Foreskin fibroblast (primary cell): ENCODE measurements at places on chromosomes 4 and X.

DNA sequence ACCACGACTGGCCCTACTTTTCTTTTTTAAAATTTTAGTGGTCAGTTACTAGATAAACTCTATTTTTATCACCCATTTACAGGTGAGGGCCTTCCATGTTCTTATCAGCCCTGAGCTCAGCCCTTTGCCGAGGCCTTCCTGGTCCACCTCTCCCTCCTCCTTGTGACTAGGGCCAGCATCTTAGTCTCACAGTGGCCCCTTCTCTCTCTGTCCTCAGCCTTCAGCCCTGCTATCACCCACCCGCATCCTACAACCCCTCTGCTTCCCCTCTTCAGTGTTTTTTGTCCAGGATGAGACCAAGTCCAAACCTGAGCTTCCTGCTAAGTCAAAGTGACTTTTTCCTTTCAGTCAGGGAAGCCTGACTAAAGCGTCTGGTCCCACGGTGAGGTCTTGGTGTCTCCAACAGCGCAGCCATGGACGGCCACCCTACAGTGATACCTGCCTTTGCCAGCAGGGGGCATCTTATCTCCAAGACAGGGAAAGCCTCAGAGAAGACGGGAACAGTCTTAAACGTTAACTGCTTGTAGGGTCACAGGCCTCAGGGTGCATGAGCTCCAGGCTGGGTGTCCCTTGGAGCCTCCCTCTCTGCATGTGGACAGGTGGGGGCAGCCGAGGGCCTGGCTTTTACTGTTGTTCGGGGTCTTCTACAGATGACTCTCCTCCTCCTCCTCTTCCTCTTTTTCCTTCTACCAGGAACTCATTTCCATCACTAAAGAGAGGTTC, 11.7 kb upstream of the GAGE10 start:
- no peak for DNase-seq

- DNase-seq, result no peak
These were observed 381.6 kb downstream of the STIM2 start for GRCh38 chr4:27242217-27242616.

- DNase-seq, result no peak
These were observed 405.0 kb downstream of the BCOR start for GRCh38 chrX:39692796-39693195.

- DNase-seq, result no peak
These were observed 161.8 kb upstream of the MAP3K15 start for GRCh38 chrX:19677121-19677520.

DNA sequence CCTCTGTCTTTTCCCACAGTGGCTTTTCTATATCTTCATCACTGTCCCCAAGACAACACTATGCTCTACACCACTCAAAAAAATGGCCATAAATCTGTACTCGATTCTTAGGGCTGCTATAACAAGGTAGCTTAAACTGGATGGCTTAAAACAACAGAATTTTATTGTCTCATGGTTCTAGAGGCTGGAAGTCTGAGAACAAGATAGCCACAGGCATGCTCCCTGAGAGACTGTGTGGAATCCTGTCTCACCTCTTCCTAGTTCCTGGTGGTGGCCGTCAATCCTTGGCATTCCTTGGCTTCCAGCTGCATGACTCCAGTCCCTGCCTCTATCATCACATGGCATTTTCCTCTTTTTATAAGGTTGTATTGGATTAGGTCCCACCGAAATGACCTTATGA, 70.7 kb upstream of the DCLK2 start:
- peak; percentile 46 for DNase-seq

- DNase-seq, result peak; percentile 31
These were observed 261.6 kb downstream of the ANK2 start for GRCh38 chr4:113311047-113311446.

DNA sequence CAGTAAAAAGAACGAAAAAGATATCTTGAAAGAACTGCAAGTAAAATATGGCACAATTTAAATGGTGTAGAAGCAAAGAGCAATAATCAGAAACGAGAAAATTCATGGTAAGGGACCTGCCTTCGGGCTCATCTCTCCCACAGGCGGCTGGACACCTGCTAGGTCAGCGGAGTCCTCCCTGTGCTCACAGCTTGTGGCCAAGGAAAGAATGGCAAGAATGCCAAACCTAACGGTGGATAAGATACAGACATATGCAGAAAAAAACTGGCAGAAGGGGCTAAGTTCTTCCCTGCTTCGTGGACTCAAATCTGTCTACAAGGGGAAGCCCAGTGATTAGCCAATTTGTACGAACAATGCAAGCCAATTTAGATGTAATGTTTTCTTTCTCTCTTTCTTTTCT, 152.1 kb upstream of the VCX start:
- no peak for DNase-seq

- no peak for DNase-seq
These were observed 483.6 kb downstream of the BCOR start for GRCh38 chrX:39613997-39614679.

GRCh38 chr4:118826723-118827444, 9.0 kb downstream of the SEC24D start:
- no peak for DNase-seq

DNA sequence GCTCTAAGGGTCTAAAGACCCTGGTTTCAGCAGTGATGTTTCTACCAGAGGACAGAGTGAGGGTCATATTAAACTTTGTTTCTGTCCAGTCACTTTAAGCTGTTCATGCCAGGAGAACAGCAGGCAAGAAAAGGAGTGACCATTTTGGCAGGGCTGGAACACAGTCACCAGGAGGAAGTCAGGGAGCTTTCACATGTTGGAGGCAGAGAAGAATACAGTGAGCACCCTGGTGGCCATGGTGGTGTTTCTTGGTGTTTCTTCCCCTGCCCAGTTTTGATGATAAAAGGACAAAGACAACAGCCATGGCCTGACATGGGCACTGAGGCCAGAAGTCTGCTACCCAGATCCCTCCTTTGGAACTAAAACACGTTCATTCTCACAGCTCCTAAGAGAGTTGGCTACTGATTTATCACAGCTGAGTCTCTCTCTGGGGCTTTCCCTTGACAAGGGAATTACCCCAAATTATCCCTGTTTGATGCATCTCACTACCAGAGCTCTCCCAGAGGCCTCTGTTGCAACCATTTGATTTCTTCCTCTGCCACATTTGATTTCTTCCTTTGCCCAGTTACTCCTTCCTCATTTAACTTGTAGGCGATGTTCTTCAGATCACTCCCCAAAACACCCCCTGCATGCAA, 106.4 kb upstream of the NWD2 start:
- DNase-seq, result no peak

- no peak for DNase-seq
These were observed 19.9 kb upstream of the TMSB4X start for GRCh38 chrX:12954981-12955380.

DNA sequence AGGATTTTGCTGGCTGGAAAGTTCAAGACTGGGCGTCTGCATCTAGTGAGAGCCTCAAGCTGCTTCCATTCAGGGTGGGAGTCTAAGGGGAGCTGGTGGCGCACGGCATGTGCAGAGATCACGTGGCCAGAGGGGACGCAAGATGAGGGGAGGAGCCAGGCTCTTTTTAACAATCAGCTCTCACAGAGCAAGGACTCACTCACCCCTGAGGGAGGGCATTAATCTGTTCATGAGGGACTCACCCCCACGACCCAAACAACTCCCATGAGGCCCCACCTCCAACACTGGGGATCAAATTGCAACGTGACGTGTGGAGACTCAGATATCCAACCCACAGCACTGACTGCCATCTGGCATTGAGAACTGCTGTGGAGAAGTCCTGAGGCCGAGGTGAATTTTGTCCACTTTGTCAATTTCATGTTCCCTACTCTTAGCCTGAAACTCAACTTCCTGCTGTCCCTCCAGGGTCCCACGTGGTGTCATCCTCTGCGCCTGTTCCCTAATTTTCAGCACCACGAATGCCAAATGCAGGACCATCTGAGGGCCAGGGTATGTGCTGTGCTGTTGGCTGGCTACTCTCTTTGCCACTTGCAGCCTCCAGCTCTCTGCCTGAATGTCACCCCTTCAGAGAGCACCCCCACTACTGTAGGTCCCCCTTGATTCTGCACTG, 5.6 kb downstream of the ZFP92 start:
- peak; percentile 10 for DNase-seq

- no peak for DNase-seq
These were observed 2.4 kb upstream of the EGF start for GRCh38 chr4:109910256-109910655.

DNA sequence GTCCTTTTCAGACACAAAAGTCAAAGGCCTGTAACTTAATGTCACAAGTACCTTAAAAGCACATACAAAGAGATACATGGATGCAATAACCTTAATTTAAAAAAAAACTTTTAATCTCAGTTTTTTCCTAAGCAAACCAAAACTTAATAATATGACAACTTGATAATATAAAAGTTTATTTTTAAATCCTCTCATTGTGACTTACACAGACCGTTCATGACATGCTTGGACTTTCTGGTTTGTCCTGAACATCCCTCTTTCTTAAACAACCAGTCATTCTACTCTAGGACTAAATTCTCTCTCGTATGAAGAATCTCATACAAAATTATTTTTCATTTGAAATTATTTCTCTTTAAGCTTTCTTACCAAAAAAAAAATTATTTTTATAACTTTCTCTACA, 43.1 kb upstream of the CYP2U1 start:
- no peak for DNase-seq

- no peak for DNase-seq
These were observed 228.7 kb downstream of the PRDM5 start for GRCh38 chr4:120693816-120694215.

- DNase-seq, result no peak
These were observed 398.2 kb upstream of the LCORL start for GRCh38 chr4:18419780-18420179.

GRCh38 chrX:15607067-15607466, 6.3 kb upstream of the ACE2 start:
- no peak for DNase-seq

- DNase-seq, result no peak
These were observed 9.5 kb downstream of the IGSF1 start for GRCh38 chrX:131279617-131280016.

DNA sequence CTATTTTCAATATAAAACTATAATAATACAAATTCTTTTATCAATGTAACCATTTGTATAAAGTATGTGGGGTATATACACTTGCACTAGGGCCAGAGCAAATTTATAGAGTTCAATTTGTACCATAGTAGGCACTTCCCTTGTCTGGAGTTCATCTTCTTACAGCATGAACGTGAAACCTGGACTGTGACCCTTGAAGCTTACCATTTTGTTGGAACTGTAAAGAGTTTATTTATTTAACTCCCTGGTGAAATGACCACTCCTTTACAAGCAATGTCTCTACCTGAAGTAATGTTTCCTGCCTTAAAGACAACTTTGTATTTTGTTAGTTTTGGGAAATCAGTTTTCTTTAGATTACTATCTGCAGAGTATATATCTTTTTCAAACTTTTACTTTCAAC, 188.2 kb downstream of the ARAP2 start:
- no peak for DNase-seq

- no peak for DNase-seq
These were observed 32.9 kb upstream of the GPR78 start for GRCh38 chr4:8547108-8547911.

GRCh38 chr4:143531380-143531779, 17.9 kb downstream of the SMARCA5 start:
- peak; percentile 29 for DNase-seq

DNA sequence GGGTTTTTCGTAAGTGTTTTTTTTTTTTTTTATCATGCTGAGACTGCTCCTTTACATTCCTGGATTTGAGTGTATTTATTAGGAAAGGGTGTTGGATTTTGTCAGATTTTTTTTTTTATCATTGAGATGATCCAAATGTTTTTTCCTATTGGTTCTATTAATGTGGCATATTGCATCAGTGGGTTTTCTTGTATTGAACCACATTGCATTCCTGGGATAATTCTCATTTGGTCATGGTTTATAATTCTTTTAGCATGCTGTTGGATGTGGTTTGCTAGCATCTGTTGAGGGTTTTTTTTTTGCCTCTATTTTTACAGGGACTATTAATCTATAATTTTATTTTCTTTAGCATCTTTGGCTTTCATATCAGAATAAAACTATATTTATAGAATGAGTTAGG, 28.8 kb downstream of the COL4A5 start:
- peak; percentile 63 for DNase-seq

GRCh38 chr4:8830056-8830455, 41.6 kb downstream of the HMX1 start:
- no peak for DNase-seq

GRCh38 chr4:22877486-22878052, 184.8 kb downstream of the GBA3 start:
- no peak for DNase-seq

- DNase-seq, result peak; percentile 8
These were observed 46.5 kb upstream of the FAT4 start for GRCh38 chr4:125268068-125268755.

DNA sequence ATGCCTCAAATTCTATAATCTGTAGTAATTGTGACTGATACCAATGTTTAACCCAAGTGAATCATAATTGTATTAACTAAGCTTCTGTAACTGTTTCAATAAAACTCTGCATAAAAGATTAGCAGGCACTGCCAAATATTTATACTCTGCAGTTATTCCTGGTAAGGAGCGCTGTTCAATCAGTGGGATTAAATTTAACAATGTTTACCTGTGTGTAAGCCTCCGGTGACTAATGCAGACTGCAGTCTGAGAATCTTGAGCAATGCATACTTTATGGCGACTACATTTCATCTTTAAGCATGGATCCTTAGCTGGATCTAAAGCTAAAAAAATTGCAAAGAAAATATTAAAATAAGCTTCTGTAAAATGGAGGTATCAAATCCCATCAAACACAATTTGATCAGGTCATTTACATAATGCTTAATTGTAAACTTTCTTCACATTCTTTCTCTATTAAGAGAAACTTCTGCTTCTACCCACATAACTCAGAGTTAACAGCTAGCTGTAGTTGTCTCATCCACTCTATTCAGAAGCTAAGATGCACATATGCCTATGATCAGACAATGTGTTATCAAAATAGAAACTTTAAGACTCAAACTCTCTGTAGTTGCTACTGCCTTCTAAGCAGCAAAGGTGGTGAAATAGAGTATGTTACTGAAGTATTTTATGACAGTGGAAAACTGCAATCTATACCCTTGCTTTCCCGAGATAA, 234.0 kb downstream of the SPOCK3 start:
- no peak for DNase-seq

DNA sequence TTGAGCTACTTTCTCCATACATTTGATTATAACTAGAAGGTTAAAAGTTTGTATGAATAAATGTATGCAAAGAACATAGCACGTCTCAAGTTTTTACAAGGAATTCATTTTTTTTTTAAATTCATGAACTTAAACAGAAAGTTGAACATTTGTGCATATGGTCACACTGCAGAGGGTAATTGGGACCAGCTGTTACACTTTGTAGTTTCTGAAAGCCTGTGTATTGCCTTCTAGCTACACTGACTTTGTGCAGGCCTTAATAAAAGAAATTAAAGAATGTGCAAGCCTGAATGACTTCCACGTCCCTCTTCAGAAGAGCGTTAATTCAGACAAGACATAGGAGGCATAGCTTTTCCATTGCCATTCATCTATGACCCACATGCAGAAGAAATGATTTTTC, 153.1 kb upstream of the PCDH18 start:
- peak; percentile 67 for DNase-seq

GRCh38 chr4:183014361-183015084, 84.5 kb upstream of the WWC2 start:
- DNase-seq, result no peak

GRCh38 chr4:146051728-146052391, 113.2 kb upstream of the ZNF827 start:
- DNase-seq, result peak; percentile 54
